HuH-7 (cell line): ENCODE measurements at places on chromosomes 1 and 21.

DNA sequence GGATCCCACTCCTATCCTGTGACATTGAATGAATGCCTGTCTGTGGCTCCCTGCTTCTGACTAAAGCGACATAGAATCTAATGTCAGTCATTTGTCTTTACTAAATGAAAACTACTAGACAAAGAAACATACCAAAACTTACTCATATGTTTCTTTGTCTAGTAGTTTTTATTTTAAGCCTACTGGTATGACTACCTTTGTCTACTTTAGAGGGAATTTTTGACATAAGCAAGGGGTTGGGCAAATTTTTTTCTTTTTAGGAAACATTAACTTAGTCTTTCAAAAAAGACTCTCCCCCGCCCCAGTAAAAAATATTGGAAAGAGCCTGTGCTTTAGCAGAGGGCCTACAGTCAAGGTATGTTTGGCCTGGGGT is 4.9 kb downstream of the NEK7 start:
- DNase-seq = no peak

DNA sequence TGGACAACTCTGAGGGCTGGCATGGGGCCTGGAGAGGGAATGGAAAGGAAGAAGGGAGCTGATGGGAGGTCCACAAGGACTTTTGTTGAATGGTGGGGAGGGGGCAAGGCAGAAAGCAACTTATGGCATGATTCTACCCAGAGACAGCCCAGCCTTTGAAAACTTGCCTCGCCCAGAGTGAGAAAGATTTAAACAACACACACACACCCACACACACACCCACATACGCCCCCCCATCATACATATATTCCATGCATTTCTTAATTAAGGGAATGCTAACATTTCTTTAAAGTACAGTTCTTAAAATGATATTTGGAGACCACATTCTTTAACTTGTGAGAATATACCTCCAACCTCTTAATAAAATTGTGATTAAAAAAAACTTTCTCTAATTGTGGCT is 115.4 kb upstream of the F3 start:
- DNase-seq = no peak

DNA sequence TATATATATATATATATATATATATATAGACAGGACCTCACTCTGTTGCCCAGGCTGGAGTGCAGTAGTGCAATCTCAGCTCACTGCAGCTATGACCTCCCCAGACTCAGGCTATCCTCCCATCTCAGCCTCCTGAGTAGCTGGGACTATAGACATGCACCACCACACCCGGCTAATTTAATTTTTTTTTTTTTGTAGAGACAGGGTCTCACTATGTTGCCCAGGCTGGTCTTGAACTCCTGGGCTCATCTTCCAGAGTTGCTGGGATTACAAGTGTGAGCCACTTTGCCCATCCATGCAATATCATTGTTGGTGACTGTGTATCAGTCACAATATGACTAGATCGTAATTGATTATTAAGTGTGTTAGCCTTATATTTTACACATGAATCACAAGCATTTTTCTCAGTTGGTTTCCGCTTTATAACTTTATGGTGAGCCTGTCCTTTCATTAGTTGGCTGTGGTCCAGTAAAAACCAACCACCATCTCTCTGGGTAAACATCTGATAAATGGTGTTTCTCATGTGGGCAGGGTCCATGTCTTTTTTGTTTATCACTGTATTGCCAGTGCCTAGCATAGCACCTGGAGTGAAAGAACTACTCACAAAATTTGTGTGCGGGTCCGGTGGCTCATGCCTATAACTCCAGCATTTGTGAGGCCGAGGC is 63.6 kb downstream of the MYOM3 start:
- no peak for DNase-seq

- no peak for DNase-seq
Observed at GRCh38 chr1:17731460-17731859, 23.7 kb upstream of the ACTL8 start.
